ENCODE measurements at places on chromosomes 4 and X. TPM values are rescaled to one million over a fixed set of nuclear protein-coding genes. Genes with fewer than 3 reads are reported as not detected.

Gene HPSE
- 1.7 TPM for total RNA-seq

Gene STS
- 8.9 TPM for total RNA-seq

Gene FAM184B
- 2.3 TPM for total RNA-seq

Gene COL4A5
- total RNA-seq, result 51.1 TPM

Gene FGF5
- total RNA-seq, result 26.1 TPM

Gene PLAC8
- 0.82 TPM for total RNA-seq

Gene MND1
- total RNA-seq, result 5.3 TPM

Gene LRP2BP
- 13.4 TPM for total RNA-seq

Gene ADRA2C
- 5.3 TPM for total RNA-seq

Gene RIPPLY1
- not detected for total RNA-seq

Gene SPATA18
- total RNA-seq, result 2.1 TPM

Gene POLN
- 4.5 TPM for total RNA-seq

Gene NXF3
- not detected for total RNA-seq

Gene MAP9
- total RNA-seq, result 33.2 TPM

Gene CFP
- total RNA-seq, result 1.4 TPM

Gene STK32B
- 19.1 TPM for total RNA-seq

DNA sequence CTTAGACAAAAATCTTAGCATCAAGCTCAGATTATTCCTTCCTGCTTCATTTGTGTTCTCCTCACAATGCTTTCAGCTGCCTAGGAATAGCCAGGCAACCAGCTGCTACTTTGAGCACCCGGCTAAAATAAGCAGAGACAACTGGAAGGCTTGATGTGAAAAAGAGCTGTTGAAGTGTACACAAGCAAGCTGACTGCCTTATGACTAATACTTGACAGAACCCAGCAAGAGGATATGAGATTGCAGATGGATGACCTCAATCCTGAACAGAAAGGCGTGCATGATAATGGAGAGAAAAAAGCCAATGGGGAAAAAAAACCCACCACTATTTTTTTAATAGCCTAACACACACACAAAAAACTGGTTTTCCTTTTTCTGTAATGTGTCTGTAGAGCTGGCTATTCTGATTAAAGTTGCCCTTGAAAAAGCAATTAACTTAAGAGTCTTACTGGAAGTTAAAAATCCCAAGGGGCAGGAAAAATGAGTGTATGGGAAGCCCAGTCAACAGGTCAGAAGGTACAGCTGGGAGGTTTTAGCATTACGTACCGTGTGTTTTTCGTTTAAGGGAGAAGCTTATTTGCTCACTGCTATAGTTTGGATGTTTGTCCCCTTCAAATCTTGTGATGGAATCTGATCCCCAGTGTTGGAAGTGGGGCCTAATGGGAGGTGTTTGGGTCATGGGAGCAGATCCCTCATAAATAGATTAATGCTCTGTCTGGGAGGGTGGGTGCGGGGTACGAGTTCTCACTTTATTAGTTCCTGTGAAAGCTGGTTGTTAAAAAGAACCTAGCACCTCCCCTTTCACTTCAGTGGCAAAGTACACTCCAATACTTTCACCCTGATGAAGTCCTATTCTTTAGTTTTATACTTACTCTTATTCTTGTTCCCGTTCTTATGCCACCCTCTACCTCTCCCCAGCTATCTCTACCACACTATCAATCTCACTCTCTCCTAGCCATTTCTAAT lies 37.1 kb upstream of the HERC6 start:
- no peak for DNase-seq

DNA sequence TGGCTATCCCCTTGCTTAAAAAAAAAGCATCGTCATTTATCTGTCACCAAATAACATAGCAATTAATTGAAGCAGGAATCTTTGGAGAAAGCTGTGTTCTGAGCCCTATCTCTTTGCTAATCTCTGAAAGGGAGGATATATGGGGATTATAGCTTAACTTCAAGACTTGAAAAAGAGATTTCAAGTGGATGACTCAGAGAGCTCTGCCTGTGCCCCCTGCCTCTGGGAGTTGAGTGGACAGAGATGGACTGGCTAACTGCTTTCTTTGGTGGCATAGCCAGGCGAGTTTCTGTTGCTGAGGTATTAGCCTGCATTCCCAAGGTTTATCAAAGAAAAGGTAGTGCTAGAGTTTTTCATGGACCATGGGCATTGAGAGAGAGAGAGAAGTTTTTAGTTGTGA lies 91.6 kb downstream of the DDIT4L start:
- DNase-seq, result no peak

GRCh38 chr4:54727346-54727745 lies 69.6 kb downstream of the KIT start:
- no peak for DNase-seq

GRCh38 chr4:39305912-39306677 lies 60.1 kb downstream of the RFC1 start:
- no peak for DNase-seq

DNA sequence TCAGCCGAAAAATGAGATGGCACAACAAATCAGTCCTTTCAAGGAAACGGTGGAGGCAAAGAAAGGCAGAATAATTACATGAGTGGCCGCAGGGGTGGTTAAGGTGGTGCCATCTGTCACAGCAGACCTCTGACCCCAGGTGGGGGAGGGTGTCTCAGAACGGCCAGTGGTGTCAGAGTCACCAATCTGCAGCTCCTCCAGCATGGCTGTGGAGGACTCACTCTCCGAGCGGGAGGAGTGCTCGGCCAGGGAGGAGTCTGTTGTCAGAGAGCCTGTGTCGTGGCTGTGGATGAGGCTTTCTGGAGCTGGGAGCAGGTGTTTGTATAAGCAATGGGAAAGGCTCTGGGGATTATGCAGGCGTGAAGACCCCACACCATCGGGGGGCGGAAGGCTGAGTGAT lies 130.3 kb upstream of the PDLIM3 start:
- DNase-seq, result no peak

DNA sequence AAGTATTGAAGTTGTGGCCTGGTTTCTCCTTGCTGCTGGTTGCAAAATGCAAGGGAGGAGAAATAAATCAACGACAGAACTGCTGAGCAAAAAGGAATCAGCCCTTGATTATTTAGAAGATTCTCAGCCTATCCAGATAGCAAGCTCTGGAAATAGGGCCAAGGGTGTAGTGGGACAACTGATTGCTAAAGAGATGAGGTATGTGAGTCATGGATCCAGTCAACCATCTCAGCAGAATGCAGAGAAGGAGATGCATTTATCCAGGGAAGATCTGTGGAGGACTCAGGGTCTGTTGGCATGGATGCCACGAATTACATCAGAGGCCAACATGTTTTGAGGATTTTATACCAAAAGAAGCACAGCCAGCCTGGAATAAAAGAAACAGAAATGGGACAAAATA lies 36.7 kb downstream of the FOXR2 start:
- DNase-seq, result no peak

DNA sequence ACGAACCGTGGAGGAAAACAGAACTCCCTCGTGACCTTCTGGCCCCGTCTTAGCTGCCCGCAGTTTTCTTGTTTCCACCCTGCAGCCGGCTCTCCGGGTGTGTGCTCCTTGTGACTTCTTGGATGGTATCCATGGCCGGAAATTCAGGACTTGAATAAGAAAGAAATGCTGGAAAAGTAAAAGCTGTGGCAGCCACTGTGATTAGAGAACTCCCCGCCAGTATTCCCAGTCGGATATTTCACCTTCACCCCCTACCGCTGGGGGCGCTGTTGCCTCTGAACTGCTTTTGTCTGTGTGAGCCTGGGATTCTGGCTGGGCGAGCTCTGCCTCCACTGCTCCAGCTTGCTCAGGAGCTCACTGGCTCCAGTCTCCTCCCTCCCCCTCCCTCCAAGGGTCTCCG lies 41.5 kb upstream of the CYP4V2 start:
- no peak for DNase-seq

GRCh38 chrX:101655534-101655933 lies 4.1 kb downstream of the ARMCX2 start:
- no peak for DNase-seq

GRCh38 chr4:163915896-163916295 lies 421.4 kb downstream of the TMA16 start:
- no peak for DNase-seq

GRCh38 chr4:119672938-119673337 lies 44.3 kb upstream of the PDE5A start:
- no peak for DNase-seq

DNA sequence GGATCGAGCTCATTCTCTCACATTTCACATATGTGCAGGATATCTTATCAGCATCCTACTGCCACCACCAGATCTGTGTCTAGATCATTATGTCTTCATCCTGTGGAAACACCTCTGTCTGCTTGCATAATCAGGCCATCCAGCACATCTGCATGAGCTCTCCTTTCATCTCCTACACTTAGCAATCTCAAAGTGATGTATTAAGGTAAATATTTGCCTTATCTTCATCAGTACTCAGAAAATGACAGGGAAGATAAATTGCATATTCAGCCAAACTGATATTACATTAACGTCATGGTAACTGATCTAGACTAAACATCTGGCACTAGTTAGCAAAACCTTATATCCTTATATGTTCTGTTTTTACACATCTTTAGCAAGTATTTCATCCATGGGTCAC lies 207.3 kb upstream of the PABPC4L start:
- DNase-seq, result no peak

- DNase-seq, result no peak
Measured at GRCh38 chrX:1034717-1035116, 177.7 kb downstream of the CRLF2 start.

DNA sequence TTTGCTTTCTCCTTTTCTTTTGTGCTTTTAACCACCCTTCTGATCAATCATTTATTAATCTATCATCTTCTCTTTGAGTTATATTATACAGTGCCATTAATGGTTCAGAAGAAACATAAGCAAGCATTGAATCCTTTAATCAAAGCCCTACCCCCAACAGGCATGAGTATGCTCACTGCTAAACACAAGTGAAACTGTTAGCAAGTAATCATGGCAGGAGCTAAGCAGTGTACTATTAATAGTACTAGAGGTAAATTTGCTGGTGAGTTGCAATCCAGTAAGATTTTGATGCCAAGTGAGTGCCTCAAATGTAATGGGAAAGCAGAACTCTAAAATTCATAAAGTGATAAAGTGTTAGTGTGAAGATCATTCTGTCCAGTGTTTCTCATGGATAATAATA lies 57.2 kb downstream of the FNIP2 start:
- DNase-seq, result no peak

DNA sequence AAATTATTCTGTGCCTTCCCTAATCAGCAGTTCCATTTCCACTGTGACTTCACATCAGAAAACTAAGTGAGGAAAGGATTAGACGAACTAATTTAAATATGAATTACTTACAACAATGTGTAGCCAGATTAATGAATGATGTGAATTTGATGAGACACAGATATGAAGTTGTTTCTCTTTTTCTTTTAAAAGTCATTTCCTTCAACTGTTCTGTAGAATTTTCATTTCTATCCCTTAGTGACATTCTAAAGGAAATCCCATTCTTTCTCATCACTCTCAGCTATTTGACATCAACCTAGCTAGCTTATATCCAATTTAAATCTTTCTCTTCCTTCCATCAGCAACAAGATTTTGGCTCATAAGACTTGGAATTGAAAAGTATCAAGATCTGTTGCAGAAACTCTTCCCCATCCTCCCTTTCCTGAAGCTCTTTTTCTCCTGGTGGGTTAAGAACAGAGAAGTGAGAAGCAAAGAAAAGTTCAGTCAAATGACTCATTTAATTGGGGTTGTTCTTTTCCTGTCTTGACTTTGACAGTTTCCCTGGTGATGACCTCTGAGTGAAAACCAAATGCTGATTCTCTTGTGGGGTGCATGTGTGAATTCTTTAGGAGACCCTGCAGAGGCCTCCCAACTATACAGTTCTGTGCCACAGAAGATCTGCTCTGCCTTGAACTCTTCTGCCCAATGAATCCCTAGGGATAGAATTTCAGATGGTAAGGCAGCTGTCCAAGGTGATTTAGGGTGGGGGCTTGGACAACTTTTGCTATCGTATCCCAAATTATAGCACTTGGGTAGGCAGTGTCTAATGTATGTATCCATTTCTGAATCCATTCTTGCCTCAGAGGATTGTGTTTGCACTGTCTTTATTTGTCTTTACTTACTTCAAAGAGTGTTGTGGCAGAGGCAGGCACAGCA lies 232.5 kb upstream of the GPRIN3 start:
- no peak for DNase-seq

DNA sequence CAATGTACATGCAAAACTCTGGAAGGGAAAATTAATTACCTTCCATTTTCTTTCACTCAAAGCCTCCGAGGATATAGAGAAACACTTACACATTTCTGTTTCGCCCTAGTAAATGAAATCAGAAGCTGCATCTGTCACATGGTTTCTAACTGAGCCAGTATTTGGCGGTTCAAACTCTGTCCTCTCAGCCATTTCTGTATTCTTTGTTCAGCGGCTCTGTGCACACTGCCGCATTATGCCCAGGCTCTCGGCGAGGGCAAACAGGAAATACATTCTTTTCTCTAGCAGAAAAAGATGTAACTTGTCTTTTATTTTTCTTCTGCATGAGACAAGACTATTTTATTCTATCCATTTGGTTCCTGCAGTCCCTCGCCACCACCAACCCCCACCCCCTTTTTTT lies 71.4 kb upstream of the GPM6B start:
- no peak for DNase-seq

DNA sequence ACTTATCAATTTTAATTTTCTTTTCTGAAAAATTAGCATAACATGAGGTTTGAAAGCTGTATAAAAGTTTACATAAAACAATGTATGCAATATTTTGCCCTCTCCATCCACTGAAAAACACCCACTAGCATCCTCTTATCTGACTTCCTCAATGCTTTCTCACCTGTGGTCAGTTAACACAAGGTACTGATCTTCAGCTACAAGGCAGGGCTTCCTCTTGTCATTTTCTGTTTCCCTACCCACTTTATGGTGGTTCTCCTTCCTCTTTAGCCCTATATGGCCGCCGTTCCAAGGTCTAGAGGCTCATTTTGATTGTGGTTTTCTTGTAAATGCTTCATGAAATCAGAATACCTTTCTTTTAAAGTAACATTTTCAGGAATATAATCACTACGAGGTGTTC lies 618.6 kb upstream of the CPEB2 start:
- DNase-seq, result no peak

DNA sequence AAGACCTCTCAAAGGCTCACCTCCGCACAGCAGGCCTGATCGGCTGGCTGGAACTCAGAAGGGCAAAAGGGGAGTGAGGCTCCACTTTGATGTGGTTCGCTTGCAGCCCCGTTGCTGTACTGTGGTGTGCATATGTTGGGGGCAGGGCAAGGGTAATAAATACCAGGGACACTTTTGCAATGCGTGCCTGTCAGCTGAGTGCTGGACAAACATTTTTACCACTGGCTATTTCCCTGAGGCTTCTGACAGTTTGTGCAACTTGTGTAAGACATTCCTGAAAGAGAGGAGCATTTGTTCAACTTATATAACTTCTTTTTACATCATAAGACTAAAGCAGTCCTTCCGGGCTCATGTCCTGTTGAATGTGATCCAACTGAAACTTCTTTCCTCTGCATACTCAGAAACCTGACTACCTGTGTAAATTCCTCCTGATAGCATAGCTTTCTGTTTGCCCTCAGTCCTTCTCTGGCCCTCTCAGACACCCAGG lies 82.3 kb downstream of the SPRY1 start:
- DNase-seq, result no peak

DNA sequence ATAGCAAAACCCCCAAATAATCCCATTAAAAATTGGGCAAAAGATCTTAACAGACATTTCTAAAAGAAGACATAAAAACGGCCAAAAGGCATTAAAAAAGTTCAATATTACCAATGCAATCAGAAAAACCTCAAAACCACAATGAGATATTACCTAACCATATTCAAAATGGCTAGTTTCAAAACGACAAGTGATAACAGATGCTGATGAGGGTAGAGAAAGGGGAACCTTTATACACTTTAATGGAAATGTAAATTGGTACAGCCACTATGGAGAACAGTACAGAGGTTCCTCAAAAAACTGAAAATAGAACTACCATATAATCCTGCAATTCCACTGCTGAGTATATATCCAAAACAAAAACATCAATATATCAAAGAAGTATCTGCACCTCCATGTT lies 6.2 kb downstream of the AADAT start:
- DNase-seq, result no peak

- peak; percentile 61 for DNase-seq
Measured at GRCh38 chrX:40402831-40403533, 177.8 kb upstream of the ATP6AP2 start.

Data from cerebellum (tissue), 4 donors.